ENCODE measurements at places on chromosomes 4 and X.
A peak's percentile ranks its signal among the peaks of the same experiment; 100 is the strongest.

GRCh38 chr4:74543231-74543781 lies 98.4 kb downstream of the AREG start:
- DNase-seq: no peak

- DNase-seq: no peak
These were observed 106.0 kb upstream of the GRXCR1 start for GRCh38 chr4:42786350-42787078.

DNA sequence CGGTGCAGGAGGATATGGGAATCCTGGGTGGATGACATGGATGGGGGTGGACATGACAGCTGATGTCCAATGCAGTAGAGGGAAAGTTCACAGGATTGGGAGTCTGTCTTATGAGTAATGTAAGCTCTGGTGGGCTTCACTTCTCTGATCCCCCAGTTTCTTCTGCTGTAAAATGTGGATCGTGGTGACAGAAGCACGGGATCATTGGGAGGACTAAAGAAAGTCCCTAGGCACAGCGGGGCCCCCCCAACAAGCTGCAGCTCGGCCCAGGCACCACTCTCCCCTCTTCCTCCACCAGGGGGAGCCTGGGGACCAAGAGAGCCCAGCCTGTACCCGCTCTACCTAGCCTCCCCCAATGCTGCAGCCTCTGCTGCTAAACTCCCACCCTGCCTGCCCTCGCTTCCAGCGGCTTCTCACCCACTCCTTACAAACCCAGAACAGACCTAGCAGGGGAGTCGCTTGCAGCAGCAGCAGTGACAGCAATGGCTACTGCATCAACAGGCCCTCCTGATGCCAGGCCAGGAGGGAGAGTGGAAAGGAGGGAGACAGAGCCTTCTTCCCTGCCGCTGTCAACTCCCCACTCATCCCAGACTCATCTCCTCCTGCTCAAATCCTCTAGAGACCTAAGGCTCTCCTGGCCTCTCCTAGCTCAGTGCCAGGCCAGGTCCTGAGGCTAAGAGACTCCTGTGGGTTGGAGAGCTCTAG lies 36.1 kb upstream of the IQSEC2 start:
- peak; percentile 56 for DNase-seq

DNA sequence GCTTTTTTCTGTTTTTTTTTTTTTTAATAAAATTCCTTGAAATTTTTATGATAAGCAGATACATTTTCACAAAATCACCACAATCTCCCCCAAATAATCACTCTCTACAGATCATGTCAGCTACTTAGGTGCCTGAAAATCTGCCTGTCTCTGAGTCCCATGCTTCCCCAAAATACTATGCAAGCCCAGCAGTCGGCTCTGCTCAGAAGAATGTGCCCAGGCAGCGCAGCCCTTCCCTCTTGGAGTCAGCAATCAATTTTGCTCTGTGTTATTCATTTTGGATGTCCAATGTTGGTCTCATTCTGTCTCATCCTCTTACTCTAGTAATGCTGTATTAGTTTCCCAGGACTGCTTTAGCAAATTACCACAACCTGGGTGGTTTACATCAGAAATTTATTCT lies 24.9 kb upstream of the C1QTNF7 start:
- no peak for DNase-seq

DNA sequence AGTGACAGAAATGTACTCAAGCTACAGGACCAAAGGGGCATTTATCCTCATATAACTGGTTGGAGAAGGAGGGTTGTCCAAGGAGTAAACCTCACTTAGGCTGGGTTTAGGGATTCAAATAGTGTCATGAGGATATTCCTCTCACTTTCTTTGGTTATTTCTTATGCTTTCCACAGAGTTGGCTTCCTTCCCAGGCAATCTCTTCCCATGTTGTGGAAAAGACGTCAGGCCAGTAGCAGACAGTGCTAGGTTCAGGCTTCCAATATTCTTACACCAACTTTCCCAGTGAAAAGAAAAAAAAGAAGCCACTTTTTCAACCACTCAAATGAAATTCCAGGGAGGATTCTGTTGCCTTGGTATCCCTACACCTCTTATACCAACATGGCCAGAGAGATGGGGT lies 653.0 kb downstream of the C4orf33 start:
- no peak for DNase-seq

DNA sequence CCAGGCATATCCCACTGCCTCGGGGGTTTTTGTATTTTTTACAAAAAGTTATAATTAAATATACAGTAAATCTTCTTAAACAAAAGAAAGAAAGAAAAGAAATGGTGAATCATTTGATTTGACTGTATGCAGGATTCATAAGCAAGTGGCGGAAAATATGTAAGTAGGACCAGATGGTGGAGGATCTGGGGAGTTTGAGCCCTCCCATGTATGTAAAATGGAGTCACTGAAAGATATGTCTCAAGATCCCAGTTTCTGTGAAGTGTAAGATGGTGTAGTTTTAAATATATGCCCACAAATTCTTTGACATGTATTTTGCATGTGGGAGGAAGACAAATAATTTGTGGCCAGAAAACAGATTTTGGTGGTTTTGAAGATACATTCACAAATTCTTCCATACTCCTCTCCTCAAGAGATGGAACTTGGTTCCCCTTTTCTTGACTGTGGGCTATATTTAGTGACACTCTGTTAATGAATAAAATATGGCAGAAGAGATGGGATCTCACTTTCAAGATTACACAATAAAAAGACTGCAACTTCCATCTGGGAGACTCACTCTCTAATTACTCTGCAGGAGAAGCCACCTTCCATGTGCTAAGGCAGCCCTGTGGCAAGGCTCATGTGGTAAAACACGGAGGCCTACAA lies 133.6 kb upstream of the S100G start:
- no peak for DNase-seq

DNA sequence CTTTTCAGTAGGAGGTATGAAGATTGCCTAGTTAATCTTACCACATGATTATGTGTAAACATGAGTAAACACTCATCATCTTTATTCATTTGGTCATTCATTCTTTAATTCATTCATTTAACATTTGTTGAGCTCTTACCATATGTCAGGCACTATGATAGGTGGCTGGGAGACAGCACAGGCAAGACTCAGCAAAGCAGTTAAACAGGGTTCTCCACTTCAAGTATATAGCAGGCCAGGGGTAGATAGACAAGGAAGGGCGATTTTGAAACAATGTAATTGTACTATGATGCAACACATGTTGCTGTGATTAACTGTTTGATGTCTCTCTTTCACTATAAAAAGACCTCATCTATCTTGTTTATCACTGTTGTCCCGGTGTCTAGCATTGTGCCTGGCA lies 84.3 kb upstream of the GPR101 start:
- DNase-seq: no peak

- no peak for DNase-seq
These were observed 9.5 kb upstream of the CENPE start for GRCh38 chr4:103207673-103208072.

- no peak for DNase-seq
These were observed 91.0 kb downstream of the SHROOM4 start for GRCh38 chrX:50723006-50723405.

- DNase-seq: no peak
These were observed 361.4 kb downstream of the TEX13C start for GRCh38 chrX:125681058-125681457.

DNA sequence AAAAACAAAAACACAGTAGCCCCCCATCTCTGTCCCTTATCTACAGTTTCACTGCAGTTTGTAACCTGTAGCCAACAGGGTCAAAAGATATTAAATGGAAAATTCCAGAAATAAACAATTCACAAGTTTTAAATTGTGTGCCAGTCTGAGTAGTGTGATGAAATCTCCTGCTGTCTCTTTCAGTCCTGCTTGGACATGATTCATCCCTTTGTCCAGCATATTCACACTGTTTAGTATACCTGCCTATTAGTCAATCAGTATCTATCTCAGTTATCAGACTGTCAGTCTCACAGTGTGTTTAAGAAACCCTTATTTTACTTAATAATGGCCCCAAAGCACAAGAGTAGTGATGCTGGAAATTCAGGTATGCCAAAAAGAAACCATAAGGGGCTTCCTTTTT lies 21.9 kb downstream of the CNOT6L start:
- DNase-seq: no peak

DNA sequence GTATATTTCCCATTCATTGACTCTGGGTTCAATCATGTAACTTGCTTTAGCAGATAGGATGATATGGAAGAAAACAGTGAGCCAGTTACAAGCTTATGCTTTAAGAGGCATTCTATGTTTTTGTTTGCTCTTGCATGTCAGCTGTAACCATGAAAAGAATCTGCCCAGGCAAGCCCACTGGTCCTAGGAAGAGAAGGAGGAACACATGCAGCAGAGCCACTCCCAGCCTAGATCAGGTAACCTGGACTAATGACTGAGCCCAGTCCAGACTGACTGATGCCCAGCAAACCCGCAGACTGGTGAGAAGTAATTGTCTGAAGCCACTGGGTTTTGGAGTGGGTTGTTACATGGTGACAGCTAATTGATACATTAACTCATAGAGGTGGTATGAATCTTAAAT lies 167.9 kb downstream of the COL4A6 start:
- DNase-seq: no peak

All from CD4-positive, alpha-beta T cell treated with Interleukin-4 for 4 hours (primary cell).